ENCODE measurements at places on chromosomes 1 and 21.

- DNase-seq, result no peak
These were observed 29.9 kb upstream of the PRDX6 start for GRCh38 chr1:173447224-173447623.

DNA sequence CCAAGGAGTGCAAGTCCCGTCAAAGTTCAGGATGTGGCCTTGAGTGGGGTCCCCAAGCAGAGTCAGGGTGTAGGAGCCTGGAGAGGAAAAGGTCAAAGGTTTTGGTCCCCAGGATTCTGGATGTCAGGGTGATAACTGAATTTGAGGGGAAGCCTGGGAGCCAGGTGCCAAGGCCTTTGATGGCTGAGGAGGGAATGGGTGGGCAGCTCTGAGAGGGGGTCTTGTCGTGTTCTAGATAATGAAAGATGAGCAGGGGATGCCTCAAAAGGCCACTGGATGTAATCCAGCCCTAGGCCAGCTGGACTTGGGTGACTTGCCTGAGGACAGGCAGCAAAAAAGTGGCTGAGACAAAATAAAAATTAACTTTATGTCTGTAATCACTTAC is 27.5 kb upstream of the KCNA2 start:
- no peak for DNase-seq

DNA sequence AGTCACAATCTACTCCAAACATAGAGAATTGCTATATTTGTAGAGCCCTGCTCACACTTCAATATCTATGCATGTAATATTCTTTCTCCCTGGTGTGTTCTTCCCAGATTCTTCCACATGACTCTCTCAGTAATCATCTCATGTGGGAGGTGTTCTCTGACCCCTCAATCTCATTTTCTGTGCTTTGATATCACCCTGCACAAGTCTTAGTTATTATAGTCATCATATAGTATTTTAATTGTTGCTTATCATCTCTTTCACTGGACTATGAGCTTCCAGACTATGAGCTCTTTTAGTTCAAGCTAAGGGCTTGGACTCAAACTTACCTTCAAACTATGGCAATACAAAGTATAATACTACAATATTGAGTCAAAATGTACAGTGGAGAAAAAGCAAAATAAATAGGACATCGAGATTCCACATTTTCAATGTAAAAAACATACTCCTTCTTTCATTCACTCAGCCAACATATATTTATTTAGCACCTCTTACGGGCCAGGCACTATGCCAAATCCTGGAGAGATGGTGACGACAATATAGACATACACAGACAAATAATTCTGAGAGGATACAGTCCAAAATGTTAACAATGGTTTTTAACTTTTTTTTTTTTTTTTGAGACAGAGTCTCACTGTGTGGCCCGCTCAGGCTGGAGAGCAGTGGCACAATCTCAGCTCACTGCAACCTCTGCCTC is 12.7 kb downstream of the TESK2 start:
- no peak for DNase-seq

DNA sequence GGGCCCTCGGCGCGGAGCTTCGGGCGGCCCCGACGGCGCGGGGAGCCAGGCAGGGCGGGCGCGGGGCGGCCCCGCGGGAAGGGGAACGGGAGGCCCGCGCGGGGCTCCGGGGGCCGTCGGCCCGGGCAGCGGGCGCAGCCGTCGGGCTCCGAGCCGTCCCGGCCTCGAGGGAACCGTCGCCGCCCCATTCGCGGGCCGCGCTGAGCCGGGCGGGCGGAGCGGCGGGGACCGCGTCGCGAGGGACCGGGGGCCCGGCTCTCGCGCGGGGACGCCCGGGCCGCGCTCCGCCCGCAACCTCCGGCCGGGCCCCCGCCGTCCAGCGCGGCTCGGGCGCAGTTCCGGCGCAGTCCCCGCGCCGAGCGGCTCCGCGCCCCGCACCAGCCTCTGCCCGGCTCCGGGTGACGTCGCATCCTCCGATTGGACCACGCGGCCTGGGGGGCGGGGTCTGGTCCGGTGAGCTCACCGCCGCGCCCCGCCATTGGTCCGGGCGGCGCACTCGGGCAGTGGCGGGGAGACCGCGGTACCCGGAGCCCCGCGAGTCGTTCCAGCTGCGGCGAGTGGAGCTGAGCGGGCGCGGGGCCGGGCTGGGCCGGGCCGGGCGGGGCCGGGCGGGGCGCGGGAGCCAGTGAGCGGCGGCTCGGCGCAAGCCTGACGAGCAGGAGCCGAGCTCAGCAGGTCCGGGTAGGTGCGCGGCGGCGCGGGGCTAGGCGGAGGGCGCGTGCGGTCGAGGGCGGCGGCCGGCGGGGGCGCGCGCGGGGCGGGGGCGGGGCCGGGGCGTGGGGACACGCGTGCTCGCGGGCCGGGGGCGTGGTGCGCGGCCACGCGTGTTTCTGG is 66.7 kb upstream of the VAMP3 start:
- peak; percentile 99 for DNase-seq

DNA sequence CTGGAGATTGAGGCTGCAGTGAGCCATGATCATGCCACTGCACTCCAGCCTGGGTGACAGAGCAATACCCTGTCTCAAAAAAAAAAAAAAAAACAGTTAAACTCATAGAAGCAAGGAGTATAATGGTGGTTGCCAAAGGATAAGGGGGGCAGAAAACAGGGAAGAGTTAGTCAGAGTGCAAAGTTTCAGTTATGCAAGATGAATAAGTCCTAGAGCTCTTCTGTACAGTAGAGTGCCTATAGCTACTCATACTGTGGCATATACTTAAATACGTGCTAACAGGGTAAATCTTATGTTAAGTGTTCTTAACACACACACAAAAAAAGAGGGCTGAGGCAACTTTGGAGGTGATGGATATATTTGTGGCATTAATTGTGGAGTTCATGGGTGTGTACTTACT is 75.6 kb upstream of the COA6 start:
- no peak for DNase-seq

GRCh38 chr21:41973427-41973831 is 19.6 kb upstream of the C2CD2 start:
- DNase-seq, result no peak

DNA sequence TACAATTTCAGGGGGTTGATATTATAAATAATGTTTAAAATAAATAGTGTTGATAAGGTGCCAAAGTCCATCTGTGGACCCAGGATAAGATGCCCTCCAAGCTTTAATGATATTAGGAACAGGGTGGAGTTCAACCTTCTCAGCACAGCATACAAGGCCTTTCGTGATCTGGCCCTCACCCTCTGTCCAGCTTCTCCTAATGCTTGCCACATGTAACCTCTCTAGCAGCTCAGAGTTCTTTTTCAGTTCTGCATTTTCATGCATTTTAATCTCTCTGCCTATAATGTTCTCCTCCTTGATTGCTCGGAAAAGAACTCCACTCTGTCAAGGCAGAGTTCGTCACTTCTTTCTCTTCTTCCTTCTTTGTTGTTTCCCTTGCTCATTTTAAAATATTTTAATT is 21.4 kb upstream of the SMAP2 start:
- DNase-seq, result no peak

- no peak for DNase-seq
These were observed 27.3 kb upstream of the BCAR3 start for GRCh38 chr1:93708734-93709481.

- no peak for DNase-seq
These were observed 651.9 kb downstream of the MRPL39 start for GRCh38 chr21:24955275-24955961.

DNA sequence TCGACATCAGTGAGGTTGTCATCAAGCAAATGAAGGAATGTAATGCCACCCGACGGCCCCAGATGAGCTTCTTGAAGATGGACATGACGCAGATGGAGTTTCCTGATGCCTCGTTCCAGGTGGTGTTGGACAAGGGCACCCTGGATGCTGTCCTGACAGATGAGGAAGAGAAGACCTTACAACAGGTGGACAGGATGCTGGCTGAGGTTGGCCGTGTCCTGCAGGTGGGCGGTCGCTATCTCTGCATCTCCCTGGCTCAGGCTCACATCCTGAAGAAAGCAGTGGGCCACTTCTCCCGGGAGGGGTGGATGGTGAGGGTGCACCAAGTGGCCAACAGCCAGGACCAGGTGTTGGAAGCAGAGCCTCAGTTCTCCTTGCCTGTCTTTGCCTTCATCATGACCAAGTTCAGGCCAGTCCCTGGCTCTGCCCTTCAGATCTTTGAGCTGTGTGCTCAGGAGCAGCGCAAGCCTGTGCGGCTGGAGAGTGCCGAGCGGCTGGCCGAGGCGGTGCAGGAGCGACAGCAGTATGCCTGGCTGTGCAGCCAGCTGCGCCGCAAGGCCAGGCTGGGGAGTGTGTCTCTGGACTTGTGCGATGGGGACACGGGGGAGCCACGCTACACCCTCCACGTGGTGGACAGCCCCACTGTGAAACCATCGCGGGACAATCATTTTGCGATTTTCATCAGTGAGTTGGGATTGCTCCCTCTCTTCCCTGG is 2.5 kb downstream of the METTL13 start:
- DNase-seq, result no peak

- no peak for DNase-seq
These were observed 51.0 kb downstream of the RPL5 start for GRCh38 chr1:92882819-92883218.

- DNase-seq, result peak; percentile 84
These were observed 16.4 kb upstream of the RAB29 start for GRCh38 chr1:205791568-205792180.

- DNase-seq, result no peak
These were observed 237.9 kb downstream of the FOXD2 start for GRCh38 chr1:47675721-47676120.

GRCh38 chr1:214377886-214378285 is 96.9 kb downstream of the SMYD2 start:
- no peak for DNase-seq

- DNase-seq, result no peak
These were observed 16.7 kb downstream of the SLC6A9 start for GRCh38 chr1:44014365-44015104.

DNA sequence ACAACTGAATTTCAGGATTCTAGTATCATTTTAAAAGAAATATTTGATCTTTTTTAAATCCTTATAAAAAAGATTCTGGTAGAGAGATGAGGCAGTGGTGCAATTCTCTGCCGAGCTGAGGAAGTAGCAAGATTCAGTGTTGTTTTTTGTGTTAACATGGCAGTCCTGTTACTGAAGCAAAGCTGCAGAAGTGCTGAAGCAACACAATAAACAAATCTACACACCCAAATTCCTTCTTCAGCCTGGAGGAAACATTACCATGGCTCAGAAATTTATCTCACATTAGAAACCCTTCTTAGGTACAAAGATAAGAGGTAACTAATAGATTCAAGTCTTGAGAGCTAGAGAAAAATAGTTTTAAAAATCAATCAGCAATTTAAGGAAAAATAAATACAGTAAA is 216.0 kb downstream of the DENND1B start:
- DNase-seq, result no peak

DNA sequence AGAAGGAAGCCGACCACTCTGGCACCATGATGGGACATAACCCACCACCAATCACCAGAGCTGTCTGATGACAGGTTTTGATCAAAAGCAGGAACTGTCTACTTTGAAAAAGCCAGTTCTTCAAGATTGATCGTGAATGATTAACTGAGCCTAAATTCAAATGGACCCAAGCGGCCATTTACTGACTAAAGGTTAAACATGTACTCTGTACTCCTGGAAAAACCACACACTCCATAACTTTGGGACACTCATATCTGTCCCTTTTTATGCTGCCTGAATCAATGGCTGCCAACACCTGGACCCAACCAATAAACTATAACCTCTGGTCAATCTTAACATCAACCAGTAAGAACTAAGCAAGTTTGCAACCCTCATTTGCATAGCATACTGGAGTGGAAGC is 206.6 kb downstream of the URB2 start:
- DNase-seq, result no peak

- DNase-seq, result no peak
These were observed 45.4 kb upstream of the TDRD10 start for GRCh38 chr1:154456631-154457030.

- DNase-seq, result no peak
These were observed 52.5 kb downstream of the CDC14A start for GRCh38 chr1:100404821-100405220.

- no peak for DNase-seq
These were observed 25.4 kb downstream of the SLC30A1 start for GRCh38 chr1:211553549-211553948.

GRCh38 chr1:166136699-166137401 is 30.0 kb downstream of the FAM78B start:
- DNase-seq, result no peak

DNA sequence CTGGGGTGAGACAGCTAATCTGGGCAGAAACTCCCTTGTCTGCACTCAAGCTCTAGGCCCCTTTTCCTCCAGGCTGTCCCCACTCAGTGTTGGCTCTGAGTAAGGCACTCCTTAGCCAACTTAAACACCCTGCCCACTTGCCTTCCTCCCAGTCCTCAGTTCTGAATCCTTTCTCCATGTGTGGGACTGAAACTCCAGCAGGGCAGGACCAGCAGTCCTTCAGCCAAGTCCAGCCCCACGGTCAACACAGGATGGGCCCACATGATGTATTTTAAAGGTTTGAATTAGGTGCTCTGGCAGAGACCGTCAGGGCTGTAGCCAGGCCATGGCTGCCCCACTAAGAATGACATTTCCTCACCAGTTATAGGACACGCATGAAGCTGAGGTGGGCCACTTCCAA is 107.8 kb downstream of the EDEM3 start:
- DNase-seq, result no peak

DNA sequence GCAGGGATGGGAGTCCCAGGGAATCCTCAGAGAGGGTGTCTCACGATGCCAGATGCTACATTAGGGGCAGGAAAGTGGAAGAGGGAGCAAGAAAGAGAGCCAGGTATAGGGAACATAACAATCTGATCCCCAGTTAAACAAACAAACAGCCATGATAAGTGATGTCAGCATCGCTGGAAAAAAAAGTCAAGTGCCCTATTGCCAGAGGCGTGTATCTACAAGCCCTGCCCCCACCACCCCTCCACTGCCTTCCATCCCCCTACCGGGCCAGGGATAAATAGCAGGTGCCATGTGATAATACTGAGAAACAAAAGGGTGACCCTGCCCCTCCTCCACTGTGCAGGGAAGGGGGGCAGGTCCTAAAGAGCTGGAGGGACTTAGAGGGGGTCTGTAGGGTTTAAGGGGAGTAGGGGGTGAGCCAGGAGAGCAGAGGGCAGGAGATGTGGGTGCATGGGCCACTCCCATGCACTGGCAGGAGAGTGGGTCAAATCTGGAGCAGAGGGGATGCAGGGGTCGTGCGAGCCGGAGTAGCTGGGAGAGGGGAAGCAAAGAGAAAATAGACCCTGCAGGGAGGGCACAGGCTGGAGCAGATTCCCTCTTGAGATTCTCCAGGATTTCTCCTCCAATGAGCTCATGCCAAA is 3.4 kb downstream of the SLC26A9 start:
- DNase-seq, result no peak

- no peak for DNase-seq
These were observed 95.5 kb downstream of the ST6GALNAC3 start for GRCh38 chr1:76170084-76170483.

- no peak for DNase-seq
These were observed 13.5 kb upstream of the ZBED6 start for GRCh38 chr1:203781962-203782361.

GRCh38 chr1:201703621-201704438 is 125.1 kb upstream of the IPO9 start:
- peak; percentile 91 for DNase-seq

DNA sequence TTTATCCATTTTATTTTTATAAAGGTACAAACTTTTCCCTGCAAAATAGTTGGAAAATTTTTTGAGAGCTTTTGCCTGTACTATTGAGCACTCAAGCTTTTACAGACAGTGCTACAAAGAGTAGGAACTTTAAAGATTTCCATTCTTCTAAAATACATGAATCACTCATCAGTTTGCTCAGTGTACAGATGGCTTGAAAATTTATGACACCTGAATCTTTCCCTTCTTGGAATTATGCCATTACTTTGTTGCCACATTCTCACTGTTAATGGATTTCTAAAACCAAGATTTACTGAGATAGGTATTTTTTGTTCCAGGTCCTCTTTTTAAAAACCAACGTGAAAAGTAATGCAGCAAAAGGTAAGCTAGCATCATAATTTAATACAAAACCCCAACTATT is 76.0 kb downstream of the GPATCH2 start:
- no peak for DNase-seq

Data from dorsolateral prefrontal cortex (tissue), 122 donors.